Stimulated activated CD8-positive, alpha-beta memory T cell treated with anti-CD3 and anti-CD28 coated beads, Interleukin-4, amount 100 ng/mL, for 1 hour (primary cell): ENCODE measurements at places on chromosomes 5 and 9.

DNA sequence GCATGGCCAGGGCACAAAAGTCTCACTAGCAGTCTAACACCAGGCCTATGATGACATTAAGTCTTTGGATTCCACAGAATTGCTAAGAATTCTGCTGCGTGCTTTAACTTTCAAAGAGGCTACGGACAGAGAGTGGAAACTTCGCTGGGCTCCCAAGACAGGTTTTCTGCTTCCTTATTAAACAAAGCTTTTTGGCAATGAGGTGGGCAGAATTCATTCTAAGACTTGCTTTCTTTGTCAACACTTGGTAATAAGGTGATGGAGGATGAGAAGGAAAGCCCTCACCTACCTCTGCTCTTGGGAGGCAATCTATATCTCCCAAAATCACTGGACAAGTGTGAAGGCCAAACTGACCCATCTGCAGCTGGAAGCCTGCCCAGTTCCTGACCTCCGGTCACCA is 231.9 kb downstream of the ATPSCKMT start:
- no peak for DNase-seq

DNA sequence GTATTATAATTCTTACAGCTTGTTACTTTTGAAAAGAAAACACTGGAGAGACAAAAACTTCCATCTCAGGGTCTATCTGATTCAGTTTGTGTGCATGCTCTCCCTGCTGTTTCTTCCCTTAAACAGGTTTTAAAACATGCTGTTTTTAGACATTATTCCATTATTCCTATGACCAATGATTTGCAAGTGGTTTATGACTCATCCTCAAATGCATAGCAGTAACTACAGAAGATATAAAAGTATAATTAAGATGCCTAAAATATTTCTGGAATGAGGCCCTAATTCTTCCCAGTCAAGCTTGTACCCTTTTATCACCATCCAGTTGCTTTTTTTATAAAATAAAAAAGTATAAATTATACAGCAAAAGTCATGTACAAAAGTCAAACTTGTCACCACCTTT is 3.7 kb downstream of the DTWD2 start:
- no peak for DNase-seq

GRCh38 chr5:125467222-125467621 is 720.8 kb upstream of the ZNF608 start:
- no peak for DNase-seq

DNA sequence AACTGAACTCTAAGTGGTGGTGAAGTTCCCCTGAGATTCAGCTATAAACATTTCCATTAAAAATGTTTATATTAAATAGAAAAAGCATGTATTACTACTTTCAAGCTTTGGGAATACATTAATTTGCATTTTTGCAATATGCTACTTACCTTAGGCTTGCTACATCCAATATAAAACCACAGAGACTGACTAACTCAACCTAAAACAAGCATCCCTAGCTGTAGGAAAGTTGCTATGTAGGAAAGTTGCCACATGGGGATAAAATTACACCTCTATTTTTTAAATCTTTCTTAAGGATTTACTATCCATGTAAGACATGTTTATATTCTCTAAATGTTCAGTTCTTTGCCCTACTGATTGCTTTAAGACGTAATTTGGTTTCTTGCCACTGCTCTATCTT is 12.8 kb downstream of the SCAMP1 start:
- no peak for DNase-seq

GRCh38 chr9:107858260-107858659 is 368.7 kb upstream of the KLF4 start:
- no peak for DNase-seq

DNA sequence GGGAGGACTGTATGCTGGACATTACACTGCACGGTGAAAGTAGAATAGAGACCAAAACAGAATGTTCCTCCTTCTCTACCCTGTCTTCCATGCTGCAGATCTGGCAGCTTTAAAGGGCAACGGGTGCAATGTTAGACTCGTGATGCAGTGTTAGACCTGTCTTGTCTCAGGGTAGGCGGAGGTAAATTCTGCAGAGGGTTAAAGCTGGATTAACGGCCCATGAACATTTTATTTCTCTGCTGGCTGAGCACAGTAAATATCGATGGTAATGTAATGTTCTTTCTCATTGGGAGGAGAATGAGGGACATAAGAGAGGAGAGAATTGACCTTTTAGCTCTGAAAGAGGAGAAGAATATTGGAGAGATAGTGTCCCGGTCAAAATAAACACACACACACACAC is 178.9 kb downstream of the NMUR2 start:
- DNase-seq: no peak

- no peak for DNase-seq
Measured at GRCh38 chr9:15873573-15874177, 320.8 kb downstream of the CCDC171 start.

GRCh38 chr9:107545036-107545435 is 55.5 kb upstream of the KLF4 start:
- no peak for DNase-seq

GRCh38 chr5:150006318-150006717 is 5.8 kb downstream of the HMGXB3 start:
- no peak for DNase-seq

GRCh38 chr5:10676224-10676623 is 84.8 kb downstream of the DAP start:
- no peak for DNase-seq
